ENCODE measurements at places on chromosomes 1 and 21.

DNA sequence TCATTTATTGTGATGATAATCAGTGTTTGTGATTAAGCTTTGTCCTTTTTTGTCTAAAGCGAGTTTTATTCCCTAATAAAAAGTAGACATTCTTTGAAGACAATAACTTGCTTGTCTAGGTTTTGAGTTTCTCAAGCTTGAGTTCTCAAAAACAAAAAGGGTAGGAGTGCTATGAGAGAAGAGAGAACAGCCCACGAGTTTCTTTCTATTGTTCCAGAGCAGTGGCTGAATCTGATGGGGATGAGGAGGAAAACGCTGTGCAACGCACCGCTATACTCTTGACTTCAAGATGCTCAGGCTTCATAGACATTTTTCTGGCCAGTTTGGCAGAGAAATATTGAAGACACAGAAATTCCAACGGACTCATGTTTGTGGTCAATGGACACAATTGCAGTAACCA lies 669.8 kb upstream of the B3GALT2 start:
- DNase-seq, result no peak

GRCh38 chr1:154446292-154446691 lies 41.1 kb downstream of the IL6R start:
- peak; percentile 79 for DNase-seq

DNA sequence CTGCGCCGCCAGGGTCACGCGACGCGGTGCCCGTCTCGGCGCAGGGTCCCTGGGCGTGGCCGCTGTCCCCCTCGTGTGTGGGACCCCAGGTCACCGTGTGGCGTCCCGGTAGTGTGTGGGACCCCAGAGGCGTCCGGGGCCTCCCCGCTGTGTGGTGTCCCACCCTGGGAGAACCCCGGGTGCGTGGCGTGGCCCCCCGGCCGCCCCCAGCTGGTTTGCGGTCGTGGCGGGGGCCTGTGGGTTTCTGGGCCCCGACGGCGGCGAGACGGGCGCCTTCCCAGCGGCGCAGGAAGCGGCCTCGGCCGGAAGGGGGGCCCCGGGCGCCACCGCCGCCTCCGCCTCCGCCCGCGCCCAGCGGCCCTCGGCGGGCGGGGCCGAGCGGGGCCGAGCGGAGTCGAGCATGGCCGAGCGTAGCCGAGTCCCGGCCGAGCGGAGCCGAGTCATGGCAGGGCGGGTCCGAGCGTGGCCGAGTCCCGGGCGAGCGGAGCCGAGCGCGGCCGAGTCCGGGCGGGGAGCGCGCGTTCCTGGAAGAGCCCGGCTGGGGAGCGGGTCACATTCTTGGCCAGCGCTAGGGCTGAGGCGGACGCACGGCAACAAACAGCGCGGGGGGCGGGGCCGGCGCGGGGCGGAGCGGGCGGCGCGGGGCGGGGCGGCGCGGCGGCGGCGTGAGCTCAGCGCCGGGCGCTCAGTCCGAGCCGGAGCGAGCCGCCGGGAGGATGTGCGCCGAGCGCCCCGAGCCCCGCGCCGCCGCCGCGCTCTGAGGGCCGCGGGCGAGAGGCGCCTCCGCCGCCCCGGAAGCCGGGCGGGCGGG lies 568 bp upstream of the SKI start:
- DNase-seq, result peak; percentile 95

DNA sequence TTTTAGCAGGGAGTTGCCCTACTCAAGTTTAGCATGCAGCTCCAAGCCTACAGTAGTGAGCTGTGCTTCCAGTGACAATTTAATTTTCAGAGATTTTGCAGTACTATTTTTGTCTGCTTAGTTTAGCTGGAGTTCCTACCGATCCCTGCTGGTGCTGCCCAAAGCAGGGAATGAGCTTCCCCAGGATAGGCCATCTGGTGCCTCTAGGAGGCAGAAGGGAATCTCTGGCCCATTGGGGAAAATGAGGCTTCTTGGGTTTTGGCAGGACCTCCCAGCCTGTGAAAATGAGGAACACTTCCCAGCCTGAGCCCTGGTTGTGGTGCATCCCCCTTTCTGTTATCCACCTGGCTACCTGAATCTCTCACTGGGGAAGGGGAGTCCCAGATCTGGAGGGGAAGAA lies 149.2 kb downstream of the RASAL2 start:
- DNase-seq, result no peak

DNA sequence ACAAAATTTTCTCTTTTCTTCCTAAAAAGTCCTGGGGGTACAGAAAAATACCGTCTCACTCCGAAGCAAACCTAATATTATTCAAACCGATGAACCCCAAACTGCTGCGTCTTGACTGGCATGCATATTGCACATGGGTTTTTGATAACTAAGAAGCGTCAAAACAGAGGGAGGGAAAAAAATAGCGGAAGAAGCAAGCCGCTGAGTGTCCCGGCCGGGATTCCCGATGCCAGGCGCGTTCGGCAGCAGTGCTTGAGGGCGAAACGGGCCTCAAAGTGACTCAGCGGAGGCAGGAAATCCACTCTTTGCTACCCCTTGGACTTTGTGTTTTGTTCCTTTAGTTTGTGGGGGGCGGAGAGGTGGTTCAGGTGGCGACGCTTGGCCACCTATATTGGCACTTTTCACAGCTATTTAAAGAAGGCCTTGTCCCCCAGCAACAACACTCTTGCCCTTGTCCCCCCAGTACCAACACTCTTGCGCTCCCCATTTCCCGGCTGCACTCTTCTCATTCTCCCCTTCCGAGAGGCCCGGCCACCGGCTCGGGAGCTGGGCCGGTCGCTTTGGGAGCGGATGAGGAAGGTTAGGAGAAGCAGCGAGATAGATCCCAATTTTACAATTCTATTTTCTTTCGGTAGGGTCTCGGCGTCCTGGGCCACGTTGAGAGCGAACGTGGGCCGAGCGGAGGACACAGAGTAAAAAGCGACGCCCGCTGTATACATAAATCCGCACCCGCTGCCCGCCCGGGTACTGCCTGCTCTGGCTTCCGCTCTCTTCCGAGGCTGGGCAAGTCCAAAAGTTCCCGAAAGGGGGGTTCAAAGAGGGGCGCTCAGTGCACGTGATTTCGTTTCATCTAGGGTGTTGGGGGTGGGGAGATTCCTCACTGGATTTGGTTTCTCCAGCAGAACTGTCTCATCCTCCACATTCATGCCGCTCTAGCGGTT lies 2.5 kb downstream of the LMX1A start:
- DNase-seq, result no peak

- no peak for DNase-seq
Observed at GRCh38 chr1:30005972-30006619, 717.3 kb downstream of the MATN1 start.

GRCh38 chr1:167659881-167660280 lies 29.8 kb downstream of the RCSD1 start:
- no peak for DNase-seq

DNA sequence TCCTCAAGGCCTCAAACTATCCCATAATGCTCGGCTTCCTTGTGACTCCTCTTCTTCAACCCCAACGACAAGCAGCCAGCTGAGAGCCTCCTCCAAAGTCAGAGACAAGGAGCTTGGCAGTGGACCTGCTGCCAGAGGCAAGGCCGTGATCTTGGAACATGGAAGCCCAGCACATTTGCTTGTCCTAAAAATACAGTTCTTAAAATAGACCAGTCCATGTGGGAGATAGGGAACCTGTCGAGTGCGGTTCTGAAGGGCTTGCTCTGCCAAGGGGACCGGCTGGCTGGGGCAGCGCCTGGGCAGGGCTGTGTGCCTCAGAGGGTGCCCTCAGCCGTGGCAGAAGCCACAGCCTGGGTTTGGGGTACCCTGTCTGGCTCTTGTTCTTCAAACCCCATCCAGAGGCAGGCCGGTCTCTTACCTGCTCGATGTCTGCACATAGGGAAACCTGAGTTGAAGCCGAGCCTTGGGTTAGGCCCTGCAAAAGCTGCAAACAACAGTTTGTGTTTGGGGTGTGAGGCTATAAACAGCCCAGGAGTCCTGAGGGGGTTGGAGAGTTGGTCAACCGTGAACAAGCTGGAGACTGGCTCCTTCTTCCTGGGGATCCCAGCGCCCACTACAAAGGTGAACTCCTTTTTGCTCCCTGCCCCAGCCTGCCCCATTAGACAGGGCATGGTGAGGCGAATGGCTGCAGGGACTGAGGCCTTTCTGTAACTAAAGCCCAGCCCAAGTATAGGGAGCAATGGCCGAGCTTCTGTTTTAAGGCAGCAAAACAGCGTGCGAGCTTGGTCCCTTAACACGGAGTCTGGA lies 228.8 kb downstream of the CAMTA1 start:
- no peak for DNase-seq

GRCh38 chr1:31374511-31375196 lies 1.8 kb upstream of the FABP3 start:
- peak; percentile 1 for DNase-seq

DNA sequence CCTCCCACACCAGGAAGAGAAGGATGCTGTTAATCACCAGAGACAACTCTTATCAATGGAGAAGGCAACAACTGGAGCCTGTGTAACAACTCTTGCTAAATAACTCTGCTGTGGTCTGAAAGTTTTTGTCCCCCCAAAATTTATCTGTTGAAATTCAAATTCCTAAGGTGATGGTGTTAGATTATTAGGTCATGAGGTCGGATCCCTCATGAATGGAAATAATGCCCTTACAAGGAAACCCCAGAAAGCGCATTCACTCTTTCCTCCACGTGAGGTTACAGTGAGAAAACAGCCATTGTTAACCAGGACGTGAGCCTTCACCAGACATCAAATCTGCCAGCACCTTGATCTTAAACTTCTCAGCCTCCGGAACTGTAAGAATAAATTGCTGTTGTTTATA lies 141.9 kb upstream of the CXADR start:
- no peak for DNase-seq

DNA sequence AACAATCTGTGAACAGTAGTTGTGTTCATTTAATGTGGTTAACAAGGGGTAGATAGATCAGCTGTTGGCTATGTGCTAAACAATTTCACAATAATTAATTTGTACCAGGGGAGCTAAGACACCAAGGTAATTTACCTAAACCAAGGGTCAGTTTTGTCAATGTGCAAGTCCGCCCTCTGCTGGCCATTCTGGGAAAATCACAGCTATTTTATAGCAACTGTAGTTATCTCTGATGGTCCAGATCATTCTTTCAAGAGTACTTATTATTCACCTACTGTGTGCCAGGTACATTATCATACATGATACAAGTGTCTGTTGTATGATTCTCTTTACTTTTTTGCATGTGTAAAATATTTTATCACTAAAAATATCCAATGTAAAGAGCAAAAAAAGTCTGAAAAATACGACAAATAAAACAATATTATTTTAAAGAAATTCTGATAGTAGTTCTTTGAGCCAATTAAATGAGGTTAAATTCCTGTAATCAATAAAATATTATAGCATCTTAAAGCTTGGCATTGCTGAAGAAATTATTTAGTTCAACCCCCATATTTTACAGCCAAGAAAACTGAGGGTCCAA lies 312.3 kb upstream of the FAM78B start:
- peak; percentile 3 for DNase-seq

DNA sequence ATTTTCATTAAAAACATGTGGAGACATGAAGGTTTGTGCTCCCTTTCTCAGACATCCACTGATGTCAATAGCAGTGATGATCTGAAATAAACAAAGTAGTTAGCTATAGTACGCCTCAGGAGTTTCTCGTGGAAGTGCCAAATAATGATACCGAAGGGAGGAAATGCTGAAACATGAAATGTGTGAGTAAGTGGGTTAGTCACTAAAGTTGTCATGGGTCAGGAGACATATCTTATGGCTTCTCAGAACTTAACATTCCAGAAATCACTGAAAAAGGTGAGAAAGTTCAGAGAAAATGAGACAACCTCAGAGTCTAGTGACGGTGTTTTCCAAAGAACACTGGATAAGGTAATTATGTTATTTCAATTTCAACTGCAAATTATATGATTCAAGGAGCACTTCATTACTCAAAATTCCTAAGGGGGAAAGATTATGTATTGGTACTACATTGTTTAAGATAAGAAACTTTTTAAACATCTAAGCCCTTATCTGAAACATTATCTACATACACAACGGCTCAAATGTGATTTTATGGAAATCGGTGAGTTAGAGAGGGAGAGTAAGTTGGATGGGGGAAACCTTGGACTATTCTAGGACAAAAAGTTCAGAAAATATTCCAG lies 20.6 kb downstream of the NIBAN1 start:
- no peak for DNase-seq

DNA sequence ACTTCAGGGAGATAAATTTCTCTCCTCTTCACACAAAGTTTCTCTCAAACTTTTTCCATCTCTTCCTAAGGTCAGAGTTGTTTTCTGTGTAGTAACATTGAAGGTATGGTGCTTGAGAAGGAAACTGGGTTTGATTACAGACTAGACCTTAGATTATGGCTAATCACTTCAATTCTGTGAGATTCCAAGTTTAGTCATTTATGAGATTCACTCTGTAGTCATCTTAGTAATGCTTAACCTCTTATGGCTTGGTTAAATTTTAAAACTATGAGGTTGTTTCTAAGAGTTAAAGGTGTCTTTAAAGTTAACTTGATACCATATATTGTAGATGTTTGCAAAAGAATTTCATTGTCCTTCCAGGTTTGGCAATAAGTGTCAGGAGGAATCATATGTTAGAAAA lies 1092.2 kb downstream of the KCNT2 start:
- no peak for DNase-seq

DNA sequence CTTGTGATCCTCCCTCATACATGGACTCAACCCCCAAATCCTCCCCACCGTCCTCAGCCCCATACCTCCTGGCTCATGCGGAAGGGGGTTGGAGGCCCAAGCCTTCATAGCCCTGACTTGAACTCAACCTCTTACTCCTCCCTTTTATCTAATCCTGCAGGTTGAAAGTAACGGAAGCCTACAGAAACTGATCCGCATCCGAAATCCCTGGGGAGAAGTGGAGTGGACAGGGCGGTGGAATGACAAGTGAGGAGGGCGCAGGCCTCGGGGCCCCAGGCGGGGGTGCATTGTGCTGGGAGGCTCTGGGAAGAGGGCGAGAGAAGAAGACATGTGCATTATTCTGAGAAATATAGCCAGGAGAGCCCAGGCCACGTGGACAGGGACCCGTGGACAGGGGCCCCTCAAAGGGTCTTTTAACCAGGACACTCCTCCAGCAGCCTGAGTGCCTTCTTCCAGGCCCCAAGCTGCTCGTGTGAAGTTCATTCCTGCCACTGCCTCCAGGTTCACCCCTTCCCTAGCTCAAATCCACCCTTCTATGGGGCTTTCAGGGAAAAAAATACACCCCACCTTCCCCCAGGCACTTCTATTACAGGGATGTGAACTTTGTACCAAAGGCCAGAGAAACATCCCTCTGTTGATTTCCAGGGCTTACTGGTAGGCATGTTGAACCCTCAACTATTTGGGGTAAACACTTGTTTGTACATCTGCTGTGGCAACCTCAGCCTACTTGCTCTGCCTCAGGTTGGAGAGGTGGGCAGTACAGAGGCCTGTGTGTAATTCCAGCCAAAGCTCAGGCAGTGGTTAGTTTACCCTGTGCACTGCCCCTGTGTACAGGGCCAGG lies 38.6 kb downstream of the CAPN2 start:
- no peak for DNase-seq

DNA sequence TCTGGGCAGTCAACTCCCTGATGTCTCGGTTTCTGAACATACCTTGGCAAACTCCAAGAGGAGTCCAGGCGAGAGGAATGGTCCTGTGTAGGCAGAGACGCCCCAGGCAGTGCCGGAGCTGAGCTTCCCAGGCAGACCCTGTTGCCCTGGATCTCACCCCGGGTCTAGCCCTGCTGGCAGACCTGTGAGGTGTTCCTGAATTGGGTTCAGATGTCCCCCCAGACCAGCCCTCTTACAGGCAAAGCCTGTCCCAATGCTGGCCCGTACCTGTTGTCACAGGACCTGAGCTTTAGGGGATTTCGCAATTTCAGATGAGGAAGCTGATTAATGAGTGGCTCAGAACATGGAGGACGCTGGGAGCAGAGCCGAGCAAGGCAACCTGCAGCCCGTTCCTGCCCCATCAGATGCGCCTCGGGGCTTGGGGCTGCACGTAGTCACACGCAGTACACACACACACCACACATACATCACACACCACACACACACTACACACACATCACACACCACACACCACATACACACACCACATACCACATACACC lies 38.5 kb upstream of the PDE9A start:
- no peak for DNase-seq

Measured in fibroblast of skin of left quadriceps (primary cell).